CD4-positive, alpha-beta memory T cell (primary cell): ENCODE measurements at places on chromosomes 2 and 18.
A peak's percentile ranks its signal among the peaks of the same experiment; 100 is the strongest.

DNA sequence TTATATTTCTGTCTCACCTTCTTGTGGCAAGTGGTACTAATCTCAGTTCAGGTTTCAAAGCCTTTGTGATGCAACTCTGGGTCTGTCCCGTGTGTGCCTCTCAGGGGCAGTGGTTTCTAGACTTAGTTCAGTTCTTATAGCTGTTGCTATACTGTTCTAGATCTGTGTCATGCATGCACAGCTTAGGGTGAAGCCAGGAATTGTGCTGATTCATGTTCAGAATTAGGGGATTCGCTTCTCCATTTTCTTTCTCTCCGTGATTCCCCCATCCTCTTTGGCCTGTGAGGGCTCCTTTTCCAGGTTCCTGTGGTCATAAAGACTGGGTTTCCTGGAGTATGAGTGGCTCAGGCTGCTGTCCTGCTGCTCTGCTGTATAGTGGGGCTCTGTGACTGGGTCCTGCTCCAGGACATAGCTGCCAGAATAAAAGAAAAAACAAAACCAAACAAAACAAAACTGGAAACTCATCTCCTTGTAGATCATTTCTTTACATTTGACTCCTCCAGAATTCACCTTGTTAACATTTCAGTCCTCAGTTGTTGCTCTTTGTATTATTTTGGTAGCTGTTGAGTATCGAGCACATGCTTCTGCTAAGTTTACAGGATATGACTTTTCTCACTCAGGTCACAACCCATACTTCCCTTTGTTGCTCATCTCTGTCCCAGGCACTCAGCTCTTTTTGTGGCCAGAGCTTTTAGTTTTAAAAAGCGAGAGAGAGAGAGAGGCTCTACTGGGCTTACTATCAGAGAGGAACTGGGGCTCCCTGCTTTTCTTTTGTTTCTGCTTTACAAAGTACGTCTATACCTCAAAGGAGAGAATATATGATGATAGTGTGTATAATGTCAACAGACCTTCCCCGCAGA lies 34.2 kb downstream of the CERS6 start:
- DNase-seq = peak; percentile 25

GRCh38 chr2:40243581-40244187 lies 208.2 kb downstream of the SLC8A1 start:
- no peak for DNase-seq

- DNase-seq = no peak
Observed at GRCh38 chr2:159214325-159214865, 72.1 kb downstream of the WDSUB1 start.

DNA sequence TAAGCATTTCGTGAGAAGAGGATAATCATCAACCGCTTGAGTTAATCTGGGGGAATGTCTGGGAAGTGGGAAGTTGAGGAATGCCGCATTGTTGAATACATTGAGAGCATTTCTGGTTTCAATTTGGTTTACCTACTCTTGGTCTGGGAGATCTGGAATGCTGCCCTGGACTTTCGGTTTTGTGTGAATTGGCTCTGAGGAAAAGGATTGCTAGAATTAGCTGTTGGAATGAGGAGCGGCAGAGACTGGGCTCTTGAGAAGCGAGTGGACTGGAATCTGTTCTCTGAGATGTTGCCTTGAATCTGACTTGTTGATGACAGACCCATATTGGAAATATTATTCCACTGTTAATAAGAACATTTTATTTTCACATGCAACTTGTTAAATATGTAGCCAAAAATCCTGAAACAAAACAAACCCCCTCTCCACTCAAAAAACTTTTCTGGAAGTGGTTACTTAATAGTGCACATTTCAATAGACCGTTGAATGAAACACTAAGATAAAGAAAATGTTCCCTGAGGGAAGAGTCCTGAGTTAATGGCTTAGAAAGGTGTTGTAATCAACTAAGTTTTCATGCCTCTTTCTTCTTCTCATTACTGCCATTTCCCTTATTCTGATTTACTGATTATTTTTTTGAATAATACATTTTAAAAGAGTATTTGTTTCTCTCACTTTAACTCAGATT lies 50.8 kb downstream of the PTPRM start:
- DNase-seq = no peak
